AG09319 (cell line): ENCODE measurements at places on chromosomes 11 and 22.

DNA sequence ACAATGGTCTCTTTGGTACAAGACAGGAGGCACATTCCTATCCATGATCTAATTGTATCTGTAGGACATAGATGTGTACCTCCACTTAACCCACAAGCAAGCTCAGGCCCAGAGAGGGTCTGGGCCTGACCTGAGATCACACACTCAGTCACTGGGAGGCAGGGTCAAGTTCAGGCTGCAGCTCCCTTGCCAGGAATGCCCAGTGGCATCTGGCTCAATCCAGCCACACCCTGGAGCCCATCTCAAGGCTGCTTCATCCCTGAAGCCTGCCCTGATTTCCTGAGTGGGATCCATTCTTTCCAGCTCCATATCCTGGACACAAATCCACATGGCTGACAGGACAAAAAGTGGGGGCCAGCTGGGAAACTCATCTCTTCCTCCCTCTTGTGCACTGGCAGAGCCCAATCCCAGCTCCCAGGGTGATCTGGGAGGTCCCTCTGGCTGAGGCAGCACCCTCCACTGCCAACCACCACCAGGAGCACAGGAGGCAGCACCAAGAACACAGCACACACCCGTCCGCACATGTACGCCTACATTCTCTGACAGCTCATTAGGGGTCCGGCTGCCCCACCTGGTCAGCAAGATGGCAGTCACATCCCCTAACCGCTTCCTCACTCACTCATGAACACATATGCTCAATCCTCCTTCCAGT, 39.2 kb upstream of the KLHL35 start:
- DNase-seq, result no peak

- no peak for DNase-seq
Measured at GRCh38 chr11:103987629-103988594, 48.5 kb upstream of the DDI1 start.

DNA sequence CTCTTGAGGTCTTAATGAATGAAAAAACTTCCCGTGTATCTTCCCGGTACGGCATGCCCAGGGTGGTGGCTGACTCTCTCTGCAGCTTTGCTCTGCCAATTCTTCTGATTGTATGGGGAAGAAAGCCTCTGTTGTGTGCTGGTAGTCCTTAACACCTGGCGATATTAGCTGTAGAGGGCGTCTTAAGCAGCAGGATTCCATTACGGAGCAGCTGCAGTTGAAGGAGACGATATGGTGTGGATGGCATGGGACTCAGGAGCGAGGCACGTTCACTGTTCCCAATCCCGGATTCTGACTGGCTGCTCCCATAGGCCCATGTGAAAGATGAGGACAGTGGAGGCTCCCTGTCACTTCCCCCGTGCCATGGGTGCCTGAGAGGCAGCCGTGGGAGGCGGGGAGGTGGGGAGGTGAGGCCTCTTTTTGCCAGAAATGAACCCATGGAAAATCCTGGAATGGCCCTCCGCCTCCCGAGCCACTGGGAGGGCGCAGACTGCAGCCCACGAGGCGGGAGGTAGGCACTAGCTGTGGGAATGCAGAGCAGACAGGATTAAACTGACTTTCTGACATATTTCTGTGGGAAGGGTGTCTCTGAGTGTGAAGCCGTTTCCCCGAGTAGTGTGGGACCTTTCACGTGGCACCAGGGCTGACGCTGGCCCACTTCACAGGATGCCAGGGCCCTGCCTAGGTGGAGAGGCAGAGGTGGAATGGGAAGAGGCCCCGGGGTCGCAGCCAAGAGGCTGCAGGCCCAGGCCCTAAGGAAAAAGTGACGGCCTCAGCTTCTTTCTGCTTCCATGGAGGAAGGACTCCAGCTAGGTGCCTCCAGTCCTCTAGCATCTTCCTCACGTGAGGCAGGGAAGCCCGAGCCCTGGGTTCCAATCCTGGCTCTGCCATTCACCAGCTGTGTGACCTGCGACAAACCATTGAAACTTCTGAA, 121.4 kb upstream of the CD82 start:
- DNase-seq, result no peak

GRCh38 chr11:66710384-66710930, 18.6 kb downstream of the SPTBN2 start:
- DNase-seq, result no peak

DNA sequence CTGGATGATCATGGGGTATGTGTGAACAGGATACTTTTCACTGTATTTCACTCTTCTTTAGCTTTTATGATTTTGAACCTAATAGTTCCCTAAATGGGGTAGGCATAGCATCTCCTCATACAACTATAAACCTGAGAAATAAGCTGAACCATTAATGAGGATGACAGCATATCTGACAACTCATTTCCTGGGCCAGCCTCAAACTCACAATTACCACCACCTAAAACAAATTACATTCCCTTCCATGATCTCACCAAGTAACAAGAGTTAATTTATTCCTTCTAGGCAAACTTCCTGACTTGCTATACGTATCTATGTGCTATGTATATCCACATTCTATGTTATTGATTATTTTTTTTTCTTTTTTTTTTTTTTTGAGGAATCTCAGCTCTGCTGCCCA, 23.0 kb downstream of the SIK3 start:
- DNase-seq, result no peak

DNA sequence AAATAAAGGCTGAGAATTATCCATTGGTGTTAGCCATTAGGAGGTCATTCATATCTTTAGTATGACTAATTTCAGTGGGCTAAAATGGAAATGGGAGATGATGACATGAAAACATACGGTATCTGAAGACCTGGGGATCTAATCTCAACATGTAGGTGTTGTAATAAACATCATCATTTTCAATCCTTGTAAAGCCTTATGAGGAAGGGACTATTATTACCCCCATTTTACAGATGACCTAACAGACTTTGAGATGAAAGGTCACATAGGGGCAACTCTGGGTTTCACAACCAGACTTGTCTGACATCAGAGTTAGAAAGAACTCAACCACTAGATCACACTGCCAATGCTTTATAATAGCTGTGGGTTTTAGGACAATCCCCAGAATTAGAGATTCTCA, 34.8 kb upstream of the TMEM135 start:
- DNase-seq, result no peak

GRCh38 chr11:134712228-134713145, 300.4 kb upstream of the B3GAT1 start:
- no peak for DNase-seq

DNA sequence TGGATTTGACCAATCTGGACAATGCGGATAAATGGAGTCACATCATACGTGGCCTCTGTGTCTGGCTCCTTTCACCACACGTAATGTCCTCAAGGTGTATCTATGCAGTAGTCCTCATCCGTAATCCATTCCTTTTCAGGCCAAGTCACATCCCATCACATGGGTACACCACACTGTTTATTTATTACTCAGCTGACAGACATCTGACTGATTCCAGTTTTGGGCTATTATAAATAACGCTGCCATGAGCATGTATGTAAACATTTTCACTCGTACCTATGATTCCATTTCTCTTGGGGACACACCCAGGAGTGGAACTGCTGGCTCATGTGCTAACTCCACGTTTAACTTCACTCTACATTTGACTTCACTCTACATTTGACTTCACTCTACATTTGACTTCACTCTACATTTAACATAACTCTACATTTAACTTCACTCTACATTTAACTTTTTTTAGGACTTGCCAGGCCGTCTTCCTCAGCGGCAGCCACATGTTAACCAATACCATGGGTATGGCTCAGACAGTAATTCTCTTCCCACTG, 52.1 kb downstream of the SHANK2 start:
- DNase-seq, result no peak

DNA sequence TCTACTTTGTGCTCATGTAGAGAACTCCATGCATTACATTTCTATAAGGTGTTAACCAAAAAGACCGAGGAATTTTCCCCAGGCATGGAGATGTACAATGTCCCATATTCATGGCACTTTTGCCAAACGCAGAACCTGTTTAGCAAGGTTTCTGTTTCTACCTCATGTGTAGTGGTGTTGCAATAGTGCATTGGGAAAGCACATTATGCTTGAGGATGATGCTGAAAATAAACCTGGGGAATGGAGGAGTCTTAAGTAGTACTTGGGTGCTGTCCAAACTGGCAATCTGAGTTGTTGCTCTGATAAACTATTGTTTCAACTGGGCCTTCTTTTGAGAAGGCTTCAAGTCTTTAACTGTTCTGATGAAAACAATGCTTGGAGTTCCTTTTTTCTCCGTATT, 11.5 kb upstream of the MUC15 start:
- no peak for DNase-seq

DNA sequence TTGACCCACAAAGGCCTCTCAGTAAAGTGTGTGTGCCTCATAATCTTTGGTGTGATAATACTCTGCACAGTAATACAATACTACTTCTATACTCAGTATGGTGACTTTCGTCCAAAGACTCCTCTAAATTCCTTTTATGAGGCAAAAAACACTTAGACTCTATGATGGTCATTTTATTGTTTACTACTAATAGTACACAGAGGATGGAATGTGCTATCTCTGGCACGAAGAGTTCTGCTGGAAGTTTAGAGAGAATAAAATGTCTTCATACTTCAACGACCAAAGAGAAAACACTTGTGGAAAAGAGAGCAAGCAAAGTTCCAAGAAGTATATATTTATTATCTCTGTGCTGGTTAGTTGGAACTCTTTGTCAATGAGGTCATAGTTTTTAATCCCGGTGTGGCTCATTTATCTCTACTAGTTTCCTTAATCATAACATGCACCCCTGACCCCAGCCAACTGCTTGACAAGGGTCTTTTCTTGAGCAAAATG, 7.5 kb upstream of the CSTF3 start:
- DNase-seq, result no peak

- DNase-seq, result no peak
Measured at GRCh38 chr11:130646881-130647280, 198.4 kb downstream of the ADAMTS15 start.

DNA sequence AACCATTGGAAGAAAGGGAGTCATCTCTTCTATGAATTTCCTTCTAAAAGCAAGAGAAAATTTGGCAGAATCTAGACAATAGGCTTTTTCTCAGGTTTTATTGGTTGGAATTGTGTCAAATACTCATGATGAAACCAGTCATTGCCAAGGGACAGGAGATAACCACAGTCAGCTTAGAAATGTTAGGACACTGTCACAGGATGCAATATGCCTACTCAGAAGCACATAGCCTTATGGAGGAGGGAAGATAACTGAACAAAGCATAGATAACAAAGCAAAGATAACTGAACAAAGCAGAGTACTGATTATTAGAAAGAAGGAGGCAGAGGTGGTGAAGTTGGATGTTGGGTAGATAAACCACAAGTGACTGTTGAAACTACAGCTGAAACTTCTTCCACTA, 303.5 kb upstream of the PDGFD start:
- no peak for DNase-seq

DNA sequence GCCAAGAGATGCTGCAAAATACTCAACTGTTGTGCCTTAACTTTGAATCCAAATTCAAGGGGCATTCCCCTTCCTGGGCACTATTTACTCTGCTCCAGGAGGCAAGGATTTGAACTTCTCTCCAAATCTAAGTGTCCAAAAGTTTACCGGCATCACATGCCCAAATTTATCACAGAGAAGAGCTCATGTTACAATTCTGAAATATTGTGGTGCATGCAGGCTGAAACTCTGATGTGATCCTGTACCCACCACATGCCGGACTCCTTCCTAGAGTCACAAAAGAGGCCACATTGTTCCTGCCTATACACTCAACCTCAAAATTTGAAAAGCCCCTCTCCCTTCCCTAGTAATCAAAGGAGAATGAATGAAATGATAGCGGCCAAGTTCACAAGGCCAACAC, 1.3 kb downstream of the TRAF6 start:
- no peak for DNase-seq

DNA sequence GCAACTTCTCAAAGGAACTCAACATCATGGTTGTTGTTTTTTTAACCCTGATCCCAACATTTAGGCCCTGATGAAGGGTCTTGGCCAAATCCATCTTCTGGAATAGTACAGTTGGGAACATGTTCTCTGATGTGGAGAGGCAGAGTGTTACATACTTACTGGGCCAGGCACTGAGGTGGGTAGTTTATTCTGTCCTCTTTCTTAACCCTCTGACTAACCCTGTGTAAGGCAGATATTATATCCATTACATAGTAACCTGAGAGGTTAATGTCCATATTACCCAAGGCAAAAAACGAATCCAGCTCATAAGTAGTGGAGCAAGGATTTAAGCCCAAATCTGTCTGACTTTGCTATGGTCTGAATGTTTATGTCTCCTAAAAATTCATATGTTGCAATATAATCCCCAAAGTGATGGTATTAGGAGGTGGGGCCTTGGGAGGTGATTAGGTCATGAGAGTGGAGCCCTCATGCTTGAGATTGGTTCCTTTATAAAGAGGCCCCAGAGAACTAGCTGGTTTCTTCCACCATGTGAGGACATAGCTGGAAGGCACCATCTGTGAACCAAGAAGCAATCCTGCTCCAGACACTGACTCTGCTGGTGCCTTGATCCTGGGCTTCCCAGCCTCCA, 16.3 kb downstream of the PPFIBP2 start:
- DNase-seq, result no peak

- DNase-seq, result no peak
Measured at GRCh38 chr11:73281201-73281741, 9.1 kb downstream of the P2RY6 start.

- no peak for DNase-seq
Measured at GRCh38 chr11:95444309-95445241, 213.6 kb upstream of the SESN3 start.

DNA sequence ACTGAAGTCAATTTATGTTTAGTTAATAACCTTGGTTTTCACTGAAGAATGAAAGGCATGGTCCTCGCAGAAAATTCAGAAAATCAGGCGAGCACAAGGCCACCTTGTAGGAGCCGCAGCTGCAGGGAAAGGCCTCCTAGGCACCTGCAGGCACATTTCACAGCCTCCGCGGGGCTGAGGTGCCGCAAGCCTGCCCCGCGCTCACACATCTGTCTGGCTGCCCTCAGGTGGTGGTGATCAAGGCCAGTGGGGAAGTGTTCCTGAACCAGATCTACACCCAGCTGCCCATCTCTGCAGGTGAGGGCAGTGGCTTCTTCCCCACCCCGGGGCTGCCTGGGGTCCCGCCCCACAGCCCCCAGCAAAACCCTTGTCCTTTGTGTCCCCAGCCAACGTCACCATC, 10.5 kb downstream of the MUC5AC start:
- DNase-seq, result no peak

GRCh38 chr11:116733043-116733755, 39.6 kb downstream of the BUD13 start:
- DNase-seq, result no peak

GRCh38 chr22:24803064-24803542, 2.9 kb upstream of the SGSM1 start:
- DNase-seq, result no peak

DNA sequence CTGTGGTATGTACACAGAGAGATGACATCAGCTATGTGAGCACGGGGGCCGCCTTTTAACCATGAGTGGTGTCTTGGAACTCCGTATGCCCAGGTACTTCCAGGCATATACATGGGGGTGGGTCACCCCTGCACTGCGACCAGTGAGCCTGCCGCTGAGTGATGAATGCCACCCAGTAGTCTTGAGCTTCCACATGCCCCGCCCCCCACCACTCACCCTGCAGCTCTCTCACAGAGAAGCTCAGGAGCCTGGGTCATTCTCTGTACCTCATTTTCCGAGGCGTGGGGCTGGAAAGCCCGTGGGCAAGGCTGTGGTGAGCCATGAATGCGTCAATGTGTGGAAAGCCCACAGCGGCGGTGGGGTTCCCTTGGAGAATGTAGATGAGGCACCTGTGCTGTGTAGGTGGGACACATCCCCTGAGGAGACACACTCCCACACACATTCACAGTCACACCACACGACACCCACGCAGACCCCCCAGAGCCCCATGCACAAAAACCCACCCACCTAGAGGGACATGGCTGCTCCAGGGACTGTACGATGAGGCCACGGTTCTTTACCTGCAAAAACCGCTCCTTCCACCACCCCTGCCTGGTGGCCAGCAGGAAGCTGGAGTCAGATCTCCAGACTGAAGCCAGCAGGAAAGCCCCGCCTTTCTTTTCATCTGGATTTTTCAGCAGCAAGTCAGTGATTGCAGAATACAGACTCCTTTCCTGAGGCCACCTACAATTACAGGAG, 67.6 kb downstream of the PIWIL3 start:
- DNase-seq, result no peak
